ENCODE measurements at places on chromosomes 3 and 15.
A peak's percentile ranks its signal among the peaks of the same experiment; 100 is the strongest.

DNA sequence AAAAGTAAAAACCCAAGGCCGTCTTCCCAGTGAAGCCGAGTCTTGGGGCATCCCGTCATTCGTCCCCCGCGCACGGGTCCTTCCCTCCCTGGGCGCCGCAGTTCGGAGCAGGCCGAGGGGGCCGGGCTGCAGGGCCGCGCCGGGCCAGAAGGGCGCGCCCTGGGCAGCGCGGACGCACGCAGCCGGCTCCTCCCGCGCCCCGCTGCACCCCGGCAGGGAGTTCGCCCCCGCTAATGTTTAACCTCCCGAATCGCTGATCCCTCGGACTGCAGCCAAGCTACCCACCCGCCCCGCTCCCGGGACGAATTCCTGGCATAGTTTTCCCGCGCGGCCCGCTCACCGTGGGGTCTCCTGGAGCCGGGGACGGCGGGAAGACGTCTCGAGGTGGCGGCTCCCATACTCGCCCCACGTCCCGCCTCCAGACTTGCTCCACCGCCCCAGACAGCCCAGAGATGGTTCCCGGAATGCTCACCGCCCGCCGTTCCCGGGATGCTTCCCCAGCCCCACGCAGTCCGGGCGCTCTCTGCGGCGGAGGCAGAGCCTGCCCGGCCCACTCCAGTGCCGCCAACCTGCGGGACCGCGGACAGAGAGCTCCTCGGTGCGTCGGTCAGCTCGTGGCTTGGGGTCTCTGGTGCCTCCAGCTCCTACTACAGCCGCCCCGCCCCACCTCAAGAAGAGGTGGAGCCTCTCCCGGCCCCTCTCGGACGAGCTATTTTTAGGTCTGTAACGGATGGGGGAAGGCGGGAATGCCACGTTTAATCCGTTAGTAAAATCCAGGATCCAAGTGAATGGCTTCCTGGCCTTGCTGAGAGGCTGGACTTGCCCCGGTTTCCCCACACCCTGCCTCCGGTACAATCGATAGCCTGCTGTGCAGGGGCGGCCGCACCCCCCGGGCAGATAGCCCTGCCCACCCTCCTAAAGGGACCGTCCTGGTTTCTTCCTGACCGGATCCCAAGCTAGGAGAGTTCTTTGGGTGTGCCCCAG lies at the start of gene DZIP1L:
Gene DZIP1L, minus strand, starts transcription at position 621 of the 984 bp plus-strand sequence. CDS start 11,637 bp downstream, outside the sequence.
- peak; percentile 65 for DNase-seq

DNA sequence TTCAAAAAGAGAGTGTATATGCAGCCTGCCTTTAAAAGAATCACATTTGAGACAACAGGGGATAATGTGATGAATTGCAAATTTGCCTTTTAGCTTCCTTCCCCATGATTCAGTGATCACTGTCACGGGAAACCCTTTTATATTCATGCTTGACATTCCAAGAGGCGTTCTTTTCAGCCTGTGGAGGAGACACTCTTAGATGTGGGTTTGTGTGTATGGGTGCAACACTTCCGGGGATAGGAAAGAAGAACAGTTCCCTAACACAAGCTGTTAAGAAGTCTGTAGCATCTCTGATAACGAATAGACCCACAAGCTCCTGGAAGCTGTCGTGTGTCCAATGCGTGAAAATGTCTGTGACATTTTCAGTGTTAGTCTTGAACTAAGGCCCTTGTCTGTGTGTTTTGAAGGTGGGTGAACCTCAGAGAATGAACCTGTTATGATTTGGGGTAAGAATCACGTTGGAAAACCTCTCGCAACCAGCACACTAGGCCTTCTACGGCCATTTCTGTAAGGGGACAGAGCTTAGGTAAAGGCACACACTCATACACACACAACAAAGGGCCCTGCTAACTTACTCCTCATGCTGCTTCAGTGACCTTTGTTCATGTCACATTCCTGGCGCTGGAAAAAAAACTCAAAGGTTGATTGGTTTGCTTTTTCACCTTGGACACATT lies 229.2 kb upstream of the ST8SIA2 start:
- DNase-seq: no peak

DNA sequence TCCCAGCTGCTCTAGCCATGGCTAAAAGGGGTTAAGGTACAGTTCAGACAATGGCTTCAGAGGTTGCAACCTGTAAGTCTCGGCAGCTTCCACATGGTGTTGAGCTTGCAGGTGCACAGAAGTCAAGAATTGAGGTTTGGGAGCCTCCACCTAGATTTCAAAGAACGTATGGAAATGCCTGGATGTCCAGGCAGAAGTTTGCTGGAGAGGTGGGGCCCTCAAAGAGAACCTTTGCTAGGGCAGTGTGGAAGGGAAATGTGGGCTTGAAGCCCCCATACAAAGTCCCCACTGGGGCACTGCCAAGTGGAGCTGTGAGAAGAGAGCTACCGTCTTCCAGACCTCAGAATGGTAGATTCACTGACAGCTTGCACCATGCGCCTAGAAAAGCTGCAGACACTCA lies 73.7 kb downstream of the STT3B start:
- no peak for DNase-seq

GRCh38 chr3:168121184-168122017 lies 25.7 kb upstream of the GOLIM4 start:
- no peak for DNase-seq

GRCh38 chr15:57685306-57686095 lies 21.0 kb upstream of the POLR2M start:
- no peak for DNase-seq

DNA sequence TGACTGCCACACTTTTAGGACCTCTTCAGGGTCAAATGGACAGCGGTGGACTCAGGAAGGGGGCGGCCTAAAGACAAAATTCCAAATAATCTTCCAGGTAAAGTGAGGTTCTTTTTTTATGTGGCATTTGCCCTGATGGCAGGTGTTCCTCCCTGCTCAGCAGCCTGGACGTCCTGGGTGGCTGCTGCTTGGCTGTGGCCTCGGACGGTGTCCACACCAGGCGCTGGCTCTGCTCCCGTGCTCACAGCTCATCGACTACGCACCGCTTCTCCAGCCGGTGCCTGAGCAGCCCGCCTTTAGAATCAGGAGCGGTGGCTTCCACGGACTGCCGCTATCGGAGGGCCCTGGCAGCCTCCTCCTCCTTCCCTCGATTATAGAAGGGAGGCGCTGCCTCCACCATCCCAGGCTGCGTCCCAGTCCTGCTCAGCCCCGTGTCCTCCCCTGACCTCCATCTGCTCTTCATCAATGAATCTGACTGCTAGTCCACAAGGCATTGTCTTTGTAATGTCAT lies 41.9 kb downstream of the PCSK6 start:
- DNase-seq: no peak

DNA sequence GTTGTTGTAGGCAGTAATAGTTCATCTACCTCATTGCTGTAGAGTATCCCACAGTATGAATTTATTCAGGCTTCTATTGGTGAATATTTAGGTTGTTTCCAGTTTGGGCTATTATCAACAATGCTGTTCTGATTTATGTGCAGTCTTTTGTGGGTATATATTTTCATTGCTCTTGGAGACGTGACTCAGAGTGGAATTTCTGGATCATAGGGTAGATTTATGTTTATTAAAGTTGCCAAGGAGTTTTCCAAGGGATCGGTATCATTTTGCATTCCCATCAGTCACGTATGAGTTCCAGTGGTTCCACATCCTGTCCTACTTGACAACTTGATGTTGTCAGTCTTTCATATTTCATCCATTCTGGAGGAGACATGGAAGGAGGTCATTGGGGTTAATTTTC lies 8.4 kb upstream of the HRH1 start:
- DNase-seq: no peak

DNA sequence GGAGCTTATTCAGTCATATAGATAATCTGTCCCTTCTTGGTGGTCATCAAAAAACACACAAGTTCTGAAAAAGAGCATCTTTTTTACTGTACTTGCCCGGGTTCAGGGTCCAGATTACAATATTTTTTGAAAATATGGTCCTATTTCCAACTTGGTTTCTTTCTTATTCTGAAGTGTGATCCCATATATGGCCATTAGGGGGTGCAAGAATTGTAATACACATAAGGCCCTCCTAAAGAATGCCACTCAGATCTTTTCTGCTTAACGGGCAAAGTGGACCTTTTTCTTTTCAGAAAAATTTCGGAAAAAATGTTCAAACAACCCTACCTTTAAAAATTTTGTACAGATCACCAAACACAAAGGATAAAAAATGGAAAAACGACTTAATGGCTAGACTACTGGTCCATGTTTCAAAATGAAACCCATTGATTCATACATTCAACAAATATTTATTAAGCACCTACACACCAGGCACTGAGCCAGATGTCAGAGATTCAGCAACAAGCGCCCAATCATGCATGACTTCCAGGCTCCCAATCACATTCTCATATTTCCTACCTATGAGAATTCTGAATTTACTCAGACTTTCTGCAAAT lies 102.0 kb upstream of the MYRIP start:
- no peak for DNase-seq

DNA sequence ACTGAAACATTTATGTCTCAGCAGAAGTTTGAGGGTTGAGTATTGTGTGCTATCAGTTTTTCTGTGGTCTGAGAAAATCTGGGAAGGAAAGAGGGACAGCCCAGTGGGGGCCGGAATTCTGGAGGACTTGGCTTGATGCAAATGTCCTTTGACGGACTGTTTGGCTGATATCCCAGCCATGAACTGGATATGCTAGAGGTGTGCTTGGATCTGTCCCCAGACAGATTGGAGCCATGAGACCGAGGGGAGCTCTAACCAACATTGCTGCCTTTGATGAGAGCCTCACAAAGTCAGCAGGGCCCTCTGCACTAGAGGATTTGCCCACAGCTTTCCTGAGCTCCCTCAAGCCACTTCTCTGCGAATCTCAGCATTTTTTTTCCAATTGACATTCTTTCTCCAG lies 405.6 kb downstream of the NTRK3 start:
- DNase-seq: no peak

DNA sequence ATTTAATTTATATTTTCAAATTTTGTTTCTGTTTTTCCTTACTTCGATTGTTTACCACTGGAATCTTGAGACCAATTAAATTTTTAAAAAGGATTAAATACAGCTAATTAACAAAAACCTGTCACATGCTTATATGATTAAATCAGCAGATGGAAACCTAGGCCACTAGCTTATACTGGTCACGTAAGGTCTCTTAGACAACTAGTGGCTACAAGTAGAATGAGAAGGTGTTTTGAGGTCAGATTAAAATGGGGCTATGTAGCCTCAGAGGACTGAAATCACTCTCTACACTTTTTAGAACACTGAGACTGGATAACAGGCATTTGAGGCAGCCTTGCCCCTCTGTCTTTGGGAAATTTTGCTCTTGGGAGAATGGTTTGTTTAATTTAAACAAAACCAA lies 246.5 kb upstream of the ONECUT1 start:
- DNase-seq: no peak

- no peak for DNase-seq
Observed at GRCh38 chr15:95574053-95574452, 756.4 kb upstream of the NR2F2 start.

- no peak for DNase-seq
Observed at GRCh38 chr3:101414121-101414520, 93.7 kb upstream of the IMPG2 start.

- DNase-seq: no peak
Observed at GRCh38 chr3:43477600-43477999, 144.2 kb downstream of the ANO10 start.

DNA sequence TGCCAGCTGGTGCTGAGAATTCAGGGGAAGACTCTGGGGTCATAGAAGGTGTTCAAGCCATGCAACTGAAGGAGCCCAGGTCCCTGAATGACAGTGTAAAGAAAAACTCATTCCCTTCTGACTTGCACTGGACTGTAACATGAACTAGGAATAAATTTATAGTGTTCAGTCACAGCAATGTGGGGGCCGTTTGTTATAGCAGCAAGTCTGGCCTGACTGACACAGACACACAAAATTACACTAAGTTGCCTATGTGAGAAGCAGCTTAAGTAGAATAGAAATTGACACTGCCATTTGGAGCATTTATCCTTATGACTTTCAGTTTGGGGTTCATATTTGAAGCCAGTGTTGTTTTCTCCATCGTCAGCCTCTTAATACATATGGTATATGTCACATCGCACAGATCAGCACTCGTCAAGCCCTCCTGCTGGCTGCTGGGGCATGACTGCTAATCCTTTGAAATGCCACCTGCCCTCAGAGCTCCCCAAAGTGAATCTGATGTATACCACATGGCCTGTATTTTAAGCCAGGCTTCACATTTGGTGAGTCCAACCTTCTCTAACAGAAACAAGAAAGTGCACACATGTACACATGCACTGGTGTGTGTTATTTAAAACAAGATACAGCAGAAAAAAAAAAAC lies 17.1 kb upstream of the HEG1 start:
- no peak for DNase-seq

DNA sequence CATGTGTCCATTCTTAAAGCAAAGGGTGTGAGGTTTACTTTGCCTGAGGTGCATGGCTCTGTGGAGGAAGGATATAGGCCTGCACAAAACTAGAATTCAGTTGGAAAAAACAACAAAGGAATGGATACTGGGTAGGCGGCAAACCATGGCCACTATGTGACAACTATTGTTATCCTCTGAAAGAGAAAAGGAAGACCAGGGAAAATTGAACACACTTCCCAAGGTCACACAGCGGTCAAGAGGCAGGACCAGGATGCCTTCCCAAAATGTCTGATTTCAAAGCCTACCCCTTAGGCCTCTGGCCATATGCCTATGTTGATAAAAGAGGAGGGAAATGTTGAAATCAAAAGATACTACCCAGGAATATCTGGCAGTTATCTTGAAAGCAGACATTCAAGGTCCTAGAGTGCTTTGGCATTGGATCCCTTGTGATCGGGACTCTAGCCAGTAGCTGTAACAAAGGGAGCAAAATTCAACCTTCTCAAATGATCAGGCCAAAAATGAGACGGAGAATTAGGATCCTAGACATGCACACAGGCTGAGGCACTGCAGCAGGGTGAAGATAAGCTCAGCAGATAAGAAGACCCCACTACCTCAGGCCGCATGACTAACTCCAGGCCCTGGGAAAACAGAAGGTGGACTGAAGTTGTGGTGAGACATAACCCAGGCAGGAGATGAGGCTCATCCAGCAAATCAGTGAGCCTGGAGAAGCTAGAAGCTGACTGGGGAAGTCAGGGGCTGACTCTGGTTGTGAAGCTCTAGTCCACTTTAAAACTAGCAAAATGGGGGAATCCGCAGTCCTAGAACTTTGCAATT lies 292.2 kb downstream of the NEK10 start:
- DNase-seq: no peak

DNA sequence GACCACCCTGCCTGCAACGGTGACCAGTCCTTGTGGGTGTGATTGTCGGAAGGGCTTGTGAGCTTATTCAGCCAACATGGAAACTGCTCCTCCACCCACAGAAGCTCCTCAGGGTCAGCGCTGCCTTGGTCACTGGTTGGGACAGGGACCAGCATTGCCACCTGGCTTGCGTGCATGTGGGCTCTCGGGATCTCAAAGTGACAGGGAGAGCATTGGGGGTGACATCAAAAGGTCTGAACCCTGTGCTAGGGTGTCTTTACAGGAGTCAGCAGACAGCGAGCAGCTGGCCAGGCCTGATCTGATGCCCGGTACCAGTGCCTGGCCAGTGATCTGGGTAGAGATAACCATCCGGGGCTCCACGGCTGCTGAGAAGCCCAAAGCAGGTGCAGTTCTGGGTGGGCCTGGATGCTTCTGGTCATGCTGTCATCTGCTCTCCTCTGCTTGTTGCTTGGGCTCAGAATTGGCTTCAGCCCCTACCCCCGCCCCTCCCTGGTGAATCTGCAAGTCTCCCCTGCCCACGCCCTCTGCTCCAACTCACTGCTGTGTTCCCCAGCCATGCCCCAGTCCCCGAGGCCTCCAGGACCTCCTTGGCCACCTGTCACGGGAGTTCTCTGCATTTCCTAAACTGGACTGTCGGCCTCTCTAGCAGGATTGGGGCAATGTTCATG lies 134.8 kb downstream of the NSMCE3 start:
- no peak for DNase-seq
